KG1 (cell line): ENCODE measurements at places on chromosomes 16 and 17.

DNA sequence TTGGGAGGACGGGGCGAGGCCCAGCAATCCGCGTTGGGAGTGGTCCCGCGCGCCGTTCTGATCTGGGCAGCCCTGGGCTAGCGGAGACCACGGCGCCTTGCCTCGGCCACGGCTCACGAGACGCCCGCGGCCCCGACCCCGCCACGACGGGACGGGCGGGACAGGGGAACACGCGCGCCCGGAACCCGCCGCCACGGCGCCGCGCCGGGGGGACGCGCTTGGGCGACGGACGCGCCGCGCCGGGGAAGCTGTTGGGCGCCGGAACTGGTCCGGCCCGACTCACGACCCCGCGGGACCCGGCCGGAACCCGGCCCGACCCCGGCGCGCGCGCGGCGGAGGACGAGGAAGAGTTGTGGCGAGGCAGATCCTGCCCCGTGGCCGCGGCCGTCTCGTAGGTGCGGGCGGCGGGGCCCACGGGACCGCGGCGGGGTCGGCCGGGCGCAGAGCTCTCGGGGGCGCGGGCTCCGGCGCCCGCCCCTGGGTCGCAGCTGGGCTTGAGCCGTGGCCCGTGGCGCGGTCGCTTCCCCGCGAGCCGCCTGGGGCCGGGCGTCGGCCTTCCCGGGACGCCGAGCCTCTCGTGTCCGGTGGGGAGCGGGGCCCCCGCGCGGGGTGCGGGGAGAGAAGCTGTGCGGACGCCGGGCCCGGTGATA lies at the start of gene ACSF3:
ACSF3 (plus strand) TSS at position 251 of the 650 bp plus-strand sequence. CDS start 6,830 bp downstream, outside the sequence.
- peak; percentile 48 for DNase-seq

DNA sequence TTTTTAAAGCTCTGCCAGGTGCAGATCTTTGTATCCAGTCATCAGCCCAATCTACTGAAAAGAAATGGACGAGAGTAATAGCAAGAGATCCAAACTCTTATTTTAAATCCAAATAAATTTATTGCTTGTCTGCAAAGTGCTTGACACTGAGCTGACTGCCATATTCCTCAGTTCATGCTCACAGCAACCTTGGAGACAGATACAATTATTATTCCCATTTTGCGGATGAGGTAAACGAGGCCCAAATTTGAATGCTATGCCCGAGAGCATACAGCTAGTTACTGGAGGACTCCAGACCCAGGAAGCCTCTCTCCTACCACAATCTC lies 620 bp downstream of the NOB1 start:
- no peak for DNase-seq

DNA sequence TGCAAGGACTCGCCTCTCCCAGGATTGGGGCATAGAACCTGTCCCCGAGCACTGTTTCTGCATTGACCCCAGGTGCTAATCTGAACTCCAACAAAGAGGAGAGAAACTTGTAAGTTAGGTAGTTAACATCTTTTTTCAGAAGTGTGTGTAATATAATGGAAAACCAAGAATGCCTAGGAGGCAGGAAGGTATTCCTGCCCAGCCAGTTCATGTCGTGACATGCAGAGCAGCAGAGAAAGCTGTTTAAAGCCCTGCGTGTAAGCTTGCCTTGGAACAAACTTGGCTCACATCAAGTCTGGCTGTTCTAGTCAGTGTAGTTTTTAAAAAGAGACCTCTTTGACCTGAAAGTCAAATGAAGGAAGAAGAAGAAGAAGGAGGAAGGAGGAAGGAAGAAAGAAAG lies 2.1 kb upstream of the GNA13 start:
- no peak for DNase-seq

GRCh38 chr17:35021520-35022380 lies 41.4 kb downstream of the LIG3 start:
- DNase-seq = no peak

DNA sequence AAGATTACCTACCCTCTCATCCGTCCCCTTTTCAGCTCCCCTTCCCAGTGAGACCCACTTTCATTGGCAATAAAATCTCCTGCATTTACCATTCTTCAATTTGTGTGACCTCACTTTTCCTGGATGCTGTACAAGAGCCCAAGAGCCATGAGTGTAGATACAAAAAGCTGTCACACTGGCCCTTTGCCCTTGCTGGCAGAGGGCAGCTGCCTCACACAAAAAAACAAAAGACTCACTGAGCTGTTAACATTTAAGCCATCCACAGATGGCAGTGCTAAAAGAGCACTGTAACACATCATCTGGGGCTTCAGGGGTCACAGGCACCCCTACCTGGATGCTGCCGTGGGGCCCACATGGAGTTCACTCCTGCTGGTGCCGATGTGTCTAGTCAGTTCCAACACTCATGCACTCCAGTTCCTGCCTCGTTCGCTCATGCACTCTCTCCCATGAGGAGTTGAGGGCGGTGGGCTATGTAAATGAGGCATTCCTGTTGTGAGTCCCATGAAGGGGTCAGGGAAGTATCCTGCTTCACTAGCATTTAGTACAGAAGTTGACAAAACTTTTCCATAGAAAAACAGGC lies 123.1 kb downstream of the CA10 start:
- no peak for DNase-seq

- DNase-seq = no peak
These were observed 11.7 kb upstream of the CPPED1 start for GRCh38 chr16:12815361-12815760.

- DNase-seq = no peak
These were observed 31.5 kb upstream of the IRX6 start for GRCh38 chr16:55292491-55292890.

GRCh38 chr17:12114686-12115418 lies 94.2 kb downstream of the MAP2K4 start:
- no peak for DNase-seq

DNA sequence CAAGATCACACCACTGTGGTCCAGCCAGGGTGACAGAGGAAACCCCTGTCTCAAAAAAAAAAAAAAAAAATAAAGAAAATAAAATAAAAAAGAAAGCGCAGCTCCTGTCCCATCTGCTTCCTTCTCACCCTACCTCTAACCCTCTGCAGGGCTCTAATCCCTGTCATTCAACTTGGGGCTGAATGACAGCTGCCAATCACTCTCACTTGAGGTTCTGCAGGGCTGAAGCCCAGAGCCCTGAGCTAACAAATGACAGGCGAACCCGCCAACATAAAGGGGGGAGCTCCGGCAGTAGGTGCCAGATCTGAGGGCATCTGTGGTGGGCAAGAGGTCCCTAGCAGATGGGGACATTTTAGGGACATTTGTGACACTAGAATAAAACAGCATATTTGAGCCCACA lies 44.3 kb downstream of the ENGASE start:
- no peak for DNase-seq

DNA sequence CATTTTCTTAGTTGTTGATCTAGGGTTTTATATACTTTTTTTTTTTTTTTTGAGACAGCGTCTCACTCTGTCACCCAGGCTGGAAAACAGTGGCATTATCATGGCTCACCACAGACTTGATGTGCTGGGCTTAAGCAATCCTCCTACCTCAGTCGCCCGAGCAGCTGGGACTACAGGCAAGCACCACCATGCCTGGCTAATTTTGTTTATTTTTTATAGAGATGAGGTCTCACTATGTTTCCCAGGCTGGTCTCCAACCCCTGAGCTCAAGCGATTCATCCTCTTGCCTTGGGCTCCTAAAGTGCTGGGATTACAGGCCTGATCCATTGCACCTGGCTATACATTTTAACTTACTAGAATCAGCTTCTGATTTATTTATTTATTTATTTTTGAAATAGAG lies 34.2 kb upstream of the ATP2A3 start:
- no peak for DNase-seq

- no peak for DNase-seq
These were observed 22.5 kb upstream of the ADCY9 start for GRCh38 chr16:4138713-4139112.

DNA sequence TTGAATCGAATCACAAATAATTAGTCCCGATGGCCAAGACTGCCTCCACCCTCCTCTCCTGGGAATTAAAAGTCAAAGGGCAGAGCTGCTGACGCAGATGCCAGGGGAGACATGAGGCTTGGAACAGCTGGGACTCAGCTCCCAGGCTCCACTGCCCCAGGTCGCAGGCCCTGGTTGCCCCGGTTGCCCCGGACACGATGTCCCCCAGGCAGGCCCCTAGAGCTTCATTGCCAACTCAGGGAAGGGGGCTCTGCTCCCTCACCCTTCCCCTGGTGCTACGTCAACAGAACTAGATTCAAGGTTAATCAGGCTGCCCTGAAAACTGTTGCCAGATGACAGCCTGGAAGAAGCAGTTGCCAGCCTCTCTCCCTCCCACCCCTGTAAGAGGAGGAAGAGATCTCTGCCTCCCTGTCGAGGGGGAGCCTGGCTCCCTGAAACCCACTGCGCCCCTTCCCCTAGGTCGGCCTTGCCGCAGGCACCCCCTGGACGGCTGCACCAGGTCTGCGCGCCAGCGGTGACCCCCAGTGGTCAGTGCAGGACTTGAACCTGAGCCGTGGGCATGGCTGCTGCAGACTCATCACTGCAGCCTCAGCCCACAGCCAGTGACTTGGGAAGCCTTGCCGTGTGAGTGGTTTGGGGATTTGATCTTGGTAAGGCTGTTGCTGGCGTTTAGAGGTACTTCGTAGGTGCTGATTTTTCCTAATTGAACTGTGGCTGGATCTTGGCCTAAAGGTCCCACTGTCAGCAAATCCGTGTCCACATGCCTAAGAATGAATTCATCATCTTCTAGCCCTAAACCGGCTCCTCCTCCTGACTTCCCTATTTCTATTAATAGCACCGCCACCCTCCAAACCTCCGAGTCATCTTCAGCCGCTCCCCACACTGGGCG lies 84.1 kb upstream of the TOB1 start:
- DNase-seq = peak; percentile 55

GRCh38 chr16:56672761-56673536 lies 3.3 kb downstream of the MT1H start:
- no peak for DNase-seq

DNA sequence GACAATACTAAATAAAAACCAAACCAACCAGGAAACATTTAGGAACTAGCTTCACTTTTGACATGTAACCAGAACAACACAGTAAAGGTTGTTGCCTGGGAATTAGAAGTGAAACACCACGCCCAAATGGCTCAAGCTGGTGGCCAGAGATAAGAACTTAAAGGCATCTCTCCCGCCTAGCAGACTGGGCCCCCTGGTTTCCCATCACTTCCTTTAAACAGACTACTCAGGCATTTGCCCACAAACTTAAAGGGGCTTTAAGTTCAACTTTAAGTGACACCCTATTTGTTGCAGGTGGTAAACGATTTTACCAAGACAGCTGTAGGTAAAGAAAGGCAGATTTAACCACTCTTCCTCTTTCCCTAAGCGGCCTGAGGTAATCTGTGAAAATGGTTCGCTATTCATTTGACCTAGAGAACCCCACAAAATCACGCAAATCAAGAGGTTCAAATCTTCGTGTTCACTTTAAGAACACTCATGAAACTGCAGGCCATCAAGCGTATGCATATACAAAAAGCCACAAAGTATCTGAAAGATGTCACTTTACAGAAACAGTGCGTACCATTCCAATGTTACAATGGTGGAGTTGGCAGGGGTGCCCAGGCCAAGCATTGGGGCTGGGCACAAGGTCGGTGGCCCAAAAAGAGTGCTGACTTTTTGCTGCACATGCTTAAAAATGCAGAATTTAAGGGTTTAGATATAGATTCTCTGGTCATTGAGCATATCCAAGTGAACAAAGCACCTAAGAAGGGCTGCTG lies 40.8 kb upstream of the BPTF start:
- DNase-seq = peak; percentile 48

DNA sequence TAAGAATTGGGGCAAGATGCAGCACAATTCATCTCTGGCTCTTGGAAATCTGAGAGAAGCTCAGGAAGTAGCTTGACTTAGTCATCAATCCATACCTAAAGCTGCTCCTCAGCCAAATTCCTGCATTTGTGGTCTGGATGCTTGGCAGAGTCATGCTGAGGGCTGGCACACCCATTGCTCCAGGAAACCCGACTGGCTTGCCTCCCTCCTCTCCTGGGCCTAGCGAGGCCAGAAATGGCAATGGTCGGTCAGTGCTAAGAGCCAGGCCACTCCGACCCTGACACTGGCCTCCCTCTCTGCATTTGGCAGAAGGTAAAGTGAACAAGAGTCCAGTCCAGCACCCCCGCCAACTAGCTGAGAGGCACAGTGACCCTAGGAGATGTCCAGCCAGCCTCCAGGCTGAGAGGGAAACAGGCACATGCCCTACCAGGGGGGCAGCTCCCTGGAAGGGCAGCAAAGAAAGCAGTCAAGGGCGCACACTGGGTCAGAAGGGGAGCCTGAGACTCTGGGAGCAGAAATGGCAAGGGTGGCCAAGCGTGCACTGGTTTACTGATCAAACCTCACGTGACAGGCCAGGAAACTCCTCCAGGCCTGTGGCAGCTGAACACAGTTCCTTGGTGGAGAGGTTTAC lies 10.0 kb downstream of the POLDIP2 start:
- no peak for DNase-seq

DNA sequence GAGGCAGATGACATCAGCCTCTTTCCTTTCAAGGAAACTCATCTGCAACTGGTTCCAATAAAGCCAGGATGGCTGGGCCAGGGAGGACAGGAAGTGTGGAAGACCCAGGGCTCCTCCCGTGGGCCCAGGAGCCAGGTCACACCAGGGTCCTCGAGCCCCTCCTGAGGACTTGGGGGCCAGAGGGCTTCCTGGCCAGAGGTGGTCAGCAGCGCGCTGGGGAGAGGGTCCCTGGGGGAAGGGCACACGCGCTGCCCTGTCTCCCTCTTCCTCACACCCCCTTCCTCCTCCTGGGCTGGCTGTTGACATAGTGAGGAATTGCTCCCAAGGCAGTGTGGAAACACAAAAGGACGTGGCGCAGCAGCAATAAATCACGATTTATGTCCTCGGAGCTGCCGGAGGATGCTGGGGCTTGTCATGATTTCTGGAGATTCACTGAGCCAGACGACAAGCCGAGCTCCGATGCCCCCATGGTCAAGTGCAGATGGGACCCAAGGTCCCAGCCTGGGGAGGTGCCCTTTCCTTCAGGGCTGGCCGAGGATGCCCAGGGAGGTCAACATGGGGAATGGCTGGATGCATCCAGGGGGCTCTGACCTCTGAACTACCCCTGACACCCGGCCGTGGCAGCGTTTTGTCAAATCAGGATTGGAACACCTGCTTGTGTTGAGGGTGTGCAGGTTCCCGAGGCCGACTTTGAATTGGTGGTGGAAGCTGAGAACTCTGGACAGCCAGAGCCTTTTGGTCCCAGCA lies 152.6 kb downstream of the IRF8 start:
- no peak for DNase-seq

DNA sequence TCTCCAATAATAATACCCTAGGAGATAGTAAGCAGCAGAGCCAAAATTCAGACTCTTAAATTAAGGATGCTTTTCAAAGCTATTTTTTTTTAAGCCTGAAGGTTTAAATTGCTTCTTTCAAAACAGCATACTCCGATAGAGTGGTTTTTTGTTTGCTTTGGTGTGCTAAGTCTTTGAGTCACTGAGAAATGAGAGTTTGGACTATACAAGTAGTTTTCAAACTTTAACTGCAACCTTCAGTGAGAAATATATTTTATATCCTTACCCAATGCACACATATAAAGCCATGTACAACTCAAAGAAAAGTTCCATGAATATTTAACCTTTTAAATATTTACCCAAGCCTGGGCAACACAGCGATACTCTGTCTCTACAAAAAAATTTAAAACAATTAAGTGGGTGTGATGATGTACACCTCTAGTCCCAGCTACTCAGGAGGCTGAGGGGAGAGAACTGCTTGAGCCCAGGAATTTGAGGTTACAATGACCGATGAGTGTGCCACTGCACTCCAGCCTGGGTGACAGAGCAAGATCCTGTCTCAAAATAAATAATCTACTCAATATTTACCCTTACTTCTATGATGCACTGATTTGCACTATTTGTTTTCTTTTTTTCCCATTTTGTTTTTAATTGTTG lies 19.2 kb downstream of the DCUN1D3 start:
- DNase-seq = no peak

- DNase-seq = no peak
These were observed 144.0 kb upstream of the IRX6 start for GRCh38 chr16:55179852-55180585.
